HT1080 (cell line): ENCODE measurements at places on chromosomes 16 and 17. TPM values are rescaled to one million over a fixed set of nuclear protein-coding genes. Genes with fewer than 3 reads are reported as not detected.

Gene NPIPB5
- 17.3 and 18.7 TPM in 2 replicates for total RNA-seq

Gene TPPP3
- total RNA-seq: not detected in 2 replicates

Gene CACNA1H
- not detected in 2 replicates for total RNA-seq

DNA sequence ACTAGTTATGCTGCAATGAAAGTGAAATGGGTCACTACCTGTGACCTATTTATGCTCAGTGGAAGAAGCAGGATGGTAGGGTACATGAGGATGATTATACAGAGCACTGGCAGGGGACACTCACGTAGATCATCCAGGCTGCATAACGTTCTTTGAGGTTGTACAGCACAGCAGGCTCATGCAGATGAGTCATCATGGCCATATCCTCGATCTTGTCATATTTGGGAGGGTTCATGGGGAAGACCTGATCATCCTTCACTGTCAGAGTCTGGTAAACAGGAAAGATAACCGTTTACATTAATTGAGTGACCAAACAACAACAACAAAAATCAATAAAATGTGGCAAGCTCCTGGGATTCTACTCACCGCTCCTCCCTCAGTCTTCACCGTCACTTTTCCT, 2.1 kb downstream of the MYH2 start:
- peak; percentile 25 for DNase-seq

Gene HCFC1R1
- total RNA-seq: 246 and 370 TPM in 2 replicates

GRCh38 chr17:40952154-40952553, 14.6 kb downstream of the KRT39 start:
- DNase-seq: no peak

DNA sequence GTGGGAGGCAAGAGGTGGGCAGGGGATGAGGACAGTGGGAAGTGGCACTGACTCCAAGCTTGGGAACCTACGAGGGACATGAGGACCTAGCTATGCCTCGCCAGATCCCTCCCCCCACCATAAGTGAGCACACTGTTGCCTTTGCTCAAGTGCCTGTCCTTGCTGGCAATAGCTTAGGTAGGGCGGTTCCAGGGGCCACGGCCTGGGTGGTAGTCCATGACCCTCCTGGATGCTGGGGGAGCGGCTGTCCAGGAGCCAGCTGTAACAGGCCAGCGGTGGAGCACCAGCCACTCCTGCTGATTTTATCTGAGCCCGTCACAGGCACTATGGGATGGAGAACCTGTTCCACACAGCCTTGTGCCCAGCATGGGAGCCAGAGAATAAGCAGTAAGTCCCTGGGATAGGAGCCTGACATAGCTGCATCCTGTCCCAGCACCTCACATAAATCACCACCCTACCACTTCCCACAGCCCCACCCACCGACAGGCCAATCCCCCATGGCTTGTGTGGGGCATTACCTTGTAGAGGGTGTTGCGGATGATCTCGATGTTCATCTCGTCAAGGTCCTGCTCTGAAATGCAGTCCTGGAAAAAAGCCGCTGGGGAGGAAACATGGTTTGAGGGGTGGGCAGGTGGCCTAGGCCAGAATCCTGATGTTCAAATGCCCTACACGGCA, 11.8 kb downstream of the HSD11B2 start:
- no peak for DNase-seq
